ENCODE measurements at places on chromosomes 5 and 9.

DNA sequence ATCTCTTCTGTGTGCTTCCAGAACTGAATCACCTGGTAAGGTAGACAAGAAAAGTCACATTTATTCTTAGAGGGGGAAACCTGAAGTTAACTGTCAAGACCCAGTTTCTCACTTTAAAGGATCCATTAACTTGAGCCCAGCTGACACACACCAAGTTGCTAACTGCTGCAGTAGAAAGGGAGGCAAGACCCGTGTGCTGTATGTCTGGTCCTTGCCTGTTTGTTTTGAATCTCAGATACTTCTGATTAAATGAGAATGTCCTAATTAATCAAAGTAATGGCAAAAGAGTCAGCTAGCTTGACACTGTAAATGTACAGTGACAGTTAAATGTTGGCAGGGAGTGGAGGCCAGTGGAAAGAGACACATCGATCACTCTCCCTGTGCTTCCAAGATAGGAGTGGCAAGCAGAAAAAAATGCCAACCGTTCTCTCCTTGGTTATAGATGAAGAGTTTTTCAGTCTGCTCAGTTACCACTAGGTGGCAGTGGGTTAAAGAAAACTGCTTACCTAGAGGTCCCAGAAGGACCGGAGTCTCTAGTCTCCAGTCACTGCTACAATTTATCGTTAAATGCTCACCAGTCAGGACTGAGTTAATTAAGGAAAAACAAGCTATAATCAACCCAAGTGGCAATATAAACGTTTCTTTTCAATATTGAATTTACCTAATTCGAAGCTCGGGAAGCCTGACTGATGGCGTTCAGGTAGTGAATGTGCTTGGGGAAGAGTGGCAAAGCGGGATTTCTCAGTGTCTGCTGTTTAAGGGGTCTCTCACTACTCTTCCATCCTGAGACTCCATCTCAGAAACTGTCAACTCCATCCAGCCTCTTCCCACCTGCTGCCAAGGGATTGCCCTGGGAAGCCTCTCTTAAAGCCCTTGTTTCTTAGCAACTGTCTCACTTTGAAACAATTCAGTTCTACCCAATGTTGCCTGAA lies 18.4 kb downstream of the LSM11 start:
- DNase-seq, result no peak

DNA sequence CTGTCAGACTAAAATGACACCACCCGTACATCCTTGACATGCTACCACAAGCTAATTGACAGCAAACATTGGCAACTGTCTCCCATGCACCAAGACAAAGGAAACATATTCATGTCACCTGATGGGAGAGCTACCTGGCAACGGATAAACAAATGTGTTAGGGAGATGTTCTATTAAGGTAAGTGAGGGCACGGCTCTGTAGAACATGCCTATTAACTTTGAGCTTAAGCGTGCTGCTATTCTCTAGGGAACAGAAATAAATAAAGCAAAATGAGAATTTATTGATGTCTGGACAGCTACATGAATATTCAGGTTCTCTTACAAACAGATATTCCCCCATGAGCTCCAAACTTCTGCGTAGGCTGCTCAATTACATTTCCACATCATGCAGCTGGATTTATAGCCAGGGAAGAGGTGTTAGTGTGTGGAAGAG lies 361.4 kb upstream of the RFX3 start:
- no peak for DNase-seq

GRCh38 chr5:180492226-180492903 lies 1.8 kb upstream of the CNOT6 start:
- no peak for DNase-seq

DNA sequence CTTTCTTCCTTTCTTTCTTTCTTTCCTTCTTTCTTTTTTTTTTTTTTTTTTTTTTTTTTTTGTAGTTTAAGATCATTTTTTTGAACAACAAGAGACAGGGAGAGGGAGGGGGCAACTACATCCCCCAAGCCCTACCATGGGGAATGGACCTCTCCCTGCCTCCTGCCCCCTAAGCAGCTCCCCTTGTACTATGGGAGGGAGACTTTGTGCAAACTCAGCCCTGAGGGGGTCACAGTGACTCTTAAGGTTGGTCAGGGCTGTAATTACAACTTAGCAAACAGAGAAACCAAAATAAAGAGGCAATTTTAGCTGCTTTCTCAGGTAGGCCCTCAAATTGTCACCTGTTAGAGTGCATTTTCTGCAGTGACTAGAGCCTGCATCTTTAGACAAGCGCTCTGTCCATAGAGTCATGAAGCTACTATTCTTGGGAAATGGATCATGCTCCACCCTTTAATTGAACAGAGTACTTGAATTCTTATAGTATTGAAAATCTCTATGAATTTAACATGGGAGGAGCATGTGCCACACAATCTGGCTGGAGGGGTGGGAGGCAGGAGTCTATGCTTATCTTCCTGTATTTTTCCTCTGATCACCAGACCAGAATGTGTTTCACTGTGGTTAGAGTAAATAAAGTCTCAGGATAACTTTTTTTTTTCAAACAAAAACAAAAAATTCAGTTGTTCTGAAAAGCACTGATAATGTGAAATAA lies 24.3 kb upstream of the PIK3R1 start:
- no peak for DNase-seq

DNA sequence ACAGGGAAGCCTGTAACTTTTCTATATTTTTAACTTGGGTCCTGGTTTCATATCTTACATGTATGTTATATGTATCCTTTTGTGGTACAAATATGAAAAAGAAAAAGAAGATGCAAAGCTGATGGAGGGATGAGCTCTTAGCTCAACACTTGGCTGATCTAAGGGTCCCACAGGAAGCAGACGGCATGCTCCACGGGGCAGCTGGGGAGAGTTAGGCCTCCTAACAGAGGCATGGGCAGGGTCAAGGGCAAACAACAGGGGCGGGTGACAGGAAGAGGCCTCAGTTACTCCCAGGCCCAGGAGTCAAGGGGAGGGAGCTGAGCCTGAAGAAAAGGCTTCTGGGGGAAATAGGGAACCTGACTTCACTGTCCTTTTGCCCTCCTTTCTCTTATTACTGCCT lies 287.2 kb downstream of the ZSWIM6 start:
- DNase-seq, result no peak

DNA sequence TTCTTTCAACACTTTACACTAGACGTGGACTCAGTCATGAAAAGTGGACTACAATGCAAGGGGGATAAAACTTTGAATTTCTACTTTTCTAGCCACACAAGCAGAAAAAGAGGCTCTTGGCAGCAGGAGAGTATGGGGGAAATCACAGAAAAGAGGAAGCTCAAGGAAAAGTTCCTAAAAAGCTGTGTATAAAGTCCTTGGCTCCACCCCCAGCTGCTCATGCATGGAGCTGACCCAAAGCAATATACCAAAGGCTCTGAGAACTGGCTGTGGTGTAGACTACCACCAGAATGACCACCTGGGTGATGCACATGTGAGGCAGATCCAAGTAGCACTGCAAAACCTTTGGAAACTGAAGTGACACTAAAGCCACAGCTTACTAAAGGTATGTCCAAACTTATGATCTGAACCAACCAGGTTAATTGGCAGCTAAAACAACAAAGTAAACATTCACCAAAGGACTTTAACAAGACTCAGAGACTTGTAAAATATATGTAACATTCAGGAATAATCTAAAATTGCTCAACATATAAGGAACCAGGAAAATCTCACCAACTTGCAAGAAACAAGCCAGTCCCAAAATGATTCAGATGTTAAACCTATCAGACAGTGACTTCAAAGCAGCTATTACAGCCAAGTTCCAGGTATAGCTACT lies 55.5 kb upstream of the RASGRF2 start:
- no peak for DNase-seq

GRCh38 chr5:5783021-5783420 lies 360.5 kb downstream of the ICE1 start:
- no peak for DNase-seq

DNA sequence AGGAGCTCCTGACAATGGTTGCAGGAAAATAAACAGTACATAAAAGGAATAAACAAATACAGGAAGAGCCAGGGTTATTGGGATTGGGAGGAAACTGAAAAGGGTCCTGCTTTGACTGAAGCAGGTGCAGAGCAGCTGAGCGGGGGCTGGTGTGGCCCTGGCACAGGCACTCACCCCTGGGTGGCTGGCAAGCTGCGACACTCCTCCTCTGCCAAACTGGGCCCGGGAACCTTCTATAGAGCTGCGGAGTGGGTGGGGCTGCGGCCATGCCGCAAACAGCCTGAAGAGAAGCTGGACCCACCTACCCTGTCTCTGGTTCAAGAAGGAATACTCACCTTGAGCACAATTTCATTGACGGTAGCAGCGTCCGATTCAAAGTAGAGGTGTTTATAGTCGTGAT lies 182.5 kb downstream of the GAPVD1 start:
- no peak for DNase-seq

DNA sequence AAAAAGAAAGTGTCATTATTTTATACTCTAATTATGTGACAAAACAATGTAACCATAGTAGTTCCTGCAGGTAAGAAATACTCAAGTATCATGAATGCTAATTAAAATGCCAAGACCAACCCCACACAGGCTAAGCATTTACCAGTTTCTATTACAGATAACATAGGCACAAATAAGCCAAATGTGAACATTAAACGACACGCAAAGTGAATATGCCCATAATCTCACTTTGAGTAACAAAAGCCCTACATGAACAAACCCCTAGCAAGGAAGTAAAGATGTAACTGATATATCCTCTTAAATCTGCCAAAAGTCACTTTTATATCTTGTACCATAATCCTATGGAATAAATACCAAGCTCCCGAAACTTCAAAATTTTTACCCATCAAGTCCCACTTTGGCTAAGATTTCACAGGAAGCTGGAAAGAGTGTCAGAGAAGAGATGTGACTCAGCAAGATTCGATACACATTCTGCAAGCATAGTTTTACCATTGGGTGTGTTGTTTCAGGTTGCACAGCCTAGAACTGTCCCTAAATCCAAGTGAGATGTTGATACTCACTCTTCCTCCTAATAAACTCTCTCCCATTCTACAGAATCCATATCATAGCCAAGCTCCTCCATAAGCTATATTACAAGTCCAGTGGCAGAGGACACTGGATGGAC lies 28.8 kb downstream of the TRPM6 start:
- DNase-seq, result no peak

DNA sequence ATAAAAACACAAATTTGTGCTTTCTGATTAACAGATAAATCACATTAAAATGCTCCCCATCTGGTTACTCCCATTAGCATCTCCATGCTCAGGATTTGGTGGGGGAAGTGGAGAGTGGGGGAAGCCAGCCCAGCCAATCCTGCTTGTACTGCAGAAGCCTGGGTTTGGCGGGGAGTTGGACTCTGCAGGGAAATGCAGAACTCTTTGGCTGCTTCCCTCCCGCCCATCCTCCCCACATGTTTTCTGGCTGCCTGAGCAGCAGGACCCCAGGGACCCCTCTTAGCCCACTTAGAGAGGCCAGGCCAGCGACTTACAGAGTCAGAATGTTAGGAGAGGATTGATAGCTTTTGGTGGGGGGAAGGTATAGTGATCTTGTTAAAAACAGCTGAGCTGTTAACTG lies 59.5 kb upstream of the FOXI1 start:
- no peak for DNase-seq

DNA sequence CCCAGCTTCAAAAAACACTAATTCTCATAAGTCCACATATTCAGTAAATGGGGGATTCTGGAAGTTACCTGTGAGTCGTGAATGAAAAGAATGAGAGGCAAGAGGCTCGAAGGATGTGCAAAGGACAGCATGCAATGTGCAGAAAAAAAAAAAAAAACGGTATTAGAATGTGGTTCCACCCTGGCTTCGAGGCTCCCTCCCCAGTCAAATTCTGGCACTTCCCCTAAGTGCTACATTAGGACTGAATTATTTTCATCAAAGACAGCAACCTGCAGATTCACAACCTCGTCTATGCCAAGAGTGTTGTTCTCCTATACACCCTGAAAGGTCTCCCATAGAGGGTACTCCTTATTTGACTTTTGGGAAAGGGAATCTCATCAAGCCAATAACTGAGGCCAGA lies 16.5 kb downstream of the CAPSL start:
- DNase-seq, result no peak

DNA sequence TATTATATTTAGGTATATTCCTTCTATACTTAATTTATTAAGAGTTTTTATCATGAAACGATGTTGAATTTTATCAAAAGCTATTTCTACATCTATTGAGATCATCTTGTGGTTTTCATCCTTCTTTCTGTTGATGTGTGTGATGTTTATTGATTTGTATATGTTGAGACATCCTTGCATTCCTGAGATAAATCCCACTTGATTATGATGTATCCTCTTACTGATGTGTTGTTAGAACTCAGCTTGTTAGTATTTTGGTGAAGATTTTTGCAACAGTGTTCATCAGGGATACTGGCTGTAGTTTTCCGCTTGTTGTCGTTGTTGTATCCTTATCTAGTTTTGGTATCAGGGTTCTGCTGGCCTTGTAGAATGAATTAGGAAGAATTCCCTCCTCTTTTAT lies 213.6 kb downstream of the GDNF start:
- no peak for DNase-seq

GRCh38 chr9:6910497-6910896 lies 152.7 kb downstream of the KDM4C start:
- no peak for DNase-seq
